Lung microvascular endothelial cell (primary cell): ENCODE measurements at places on chromosomes 4 and X. TPM values are rescaled to one million over a fixed set of nuclear protein-coding genes. Genes with fewer than 3 reads are reported as not detected.
A peak's percentile ranks its signal among the peaks of the same experiment; 100 is the strongest.

FGD1 gene
- total RNA-seq: 0.60 and 1.1 TPM in 2 replicates

IL9R gene
- total RNA-seq: not detected in 2 replicates

TREX2 gene
- 4.4 and 7.7 TPM in 2 replicates for total RNA-seq

NLGN4X gene
- total RNA-seq: 0.22 and 0.40 TPM in 2 replicates

FOXP3 gene
- not detected in 2 replicates for total RNA-seq

SERTM2 gene
- total RNA-seq: not detected in 2 replicates

CXorf49 gene
- total RNA-seq: not detected in 2 replicates

TRAM1L1 gene
- total RNA-seq: 0.65 and 0.79 TPM in 2 replicates

SUPT20HL1 gene
- not detected in 2 replicates for total RNA-seq

USP9X gene
- total RNA-seq: 85.9 and 112 TPM in 2 replicates

TMEM47 gene
- total RNA-seq: 3.2 and 7.4 TPM in 2 replicates

ELF4 gene
- 9.7 and 10.2 TPM in 2 replicates for total RNA-seq

CXorf58 gene
- not detected in 2 replicates for total RNA-seq

FGFBP2 gene
- total RNA-seq: not detected in 2 replicates

FAM149A gene
- total RNA-seq: under 0.01 TPM in 1 of 2 replicates, not detected in the other

MAGEA6 gene
- total RNA-seq: not detected in 2 replicates

GRCh38 chr4:13533670-13534343 is 10.5 kb downstream of the NKX3-2 start:
- no peak for DNase-seq

- no peak for DNase-seq
Measured at GRCh38 chrX:40539214-40540142, 41.3 kb upstream of the ATP6AP2 start.

DNA sequence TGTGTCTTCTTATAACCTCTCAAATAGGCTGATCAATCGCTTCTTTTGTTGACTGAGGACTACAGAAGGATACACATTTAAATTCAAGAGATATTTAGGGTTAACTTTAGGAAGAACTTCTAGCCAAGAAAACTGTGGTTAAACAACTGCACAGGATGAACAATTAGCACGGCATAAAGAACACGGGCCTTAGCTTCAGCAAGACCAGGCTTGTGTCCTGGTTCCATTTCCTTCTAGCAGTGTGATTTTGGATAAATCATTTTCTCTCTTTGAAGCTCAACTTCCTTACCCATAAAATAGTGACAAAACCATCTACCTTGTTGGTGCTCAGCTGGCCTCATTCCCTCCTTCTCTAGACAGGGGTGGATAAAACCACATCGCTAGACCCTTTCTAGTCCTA is 117.6 kb downstream of the TSPAN5 start:
- no peak for DNase-seq

DNA sequence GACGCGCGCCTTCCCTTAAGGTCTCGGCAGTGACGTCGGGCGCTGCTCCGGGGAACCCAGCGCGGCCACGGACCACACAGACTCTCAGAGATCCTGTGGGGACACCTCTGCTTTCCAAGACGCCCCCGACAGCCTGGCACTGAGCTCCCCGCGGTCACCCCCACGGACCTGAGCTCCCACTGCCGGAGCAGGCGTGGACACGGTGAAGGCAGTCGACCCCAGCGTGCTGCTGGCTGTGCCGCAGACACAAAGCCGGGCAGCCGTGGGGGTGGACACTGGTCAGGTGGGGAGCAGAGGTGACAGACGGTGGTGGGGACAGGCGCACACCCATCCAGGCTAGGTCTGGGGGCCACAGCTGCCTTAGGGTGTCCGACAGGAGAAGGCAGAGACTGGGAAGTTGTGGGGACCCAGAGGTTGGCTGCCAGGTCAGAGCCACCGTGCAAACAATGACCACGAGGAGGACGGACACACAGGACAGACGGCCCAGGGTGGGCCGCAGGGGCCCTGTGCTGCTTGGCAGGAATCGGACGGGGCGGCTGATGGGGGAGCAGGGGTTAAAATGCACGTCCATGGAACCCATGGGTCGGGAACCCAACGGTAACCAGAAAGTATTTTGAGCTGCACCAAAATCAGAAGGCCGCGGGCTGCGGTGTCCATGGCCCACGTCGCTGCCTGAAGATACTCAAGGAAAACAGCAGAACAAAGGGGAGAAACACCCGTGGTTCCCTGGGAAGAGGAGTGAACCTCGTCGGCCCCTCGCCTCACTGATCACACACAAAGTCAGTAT is 16.6 kb upstream of the GTPBP6 start:
- DNase-seq: no peak

DNA sequence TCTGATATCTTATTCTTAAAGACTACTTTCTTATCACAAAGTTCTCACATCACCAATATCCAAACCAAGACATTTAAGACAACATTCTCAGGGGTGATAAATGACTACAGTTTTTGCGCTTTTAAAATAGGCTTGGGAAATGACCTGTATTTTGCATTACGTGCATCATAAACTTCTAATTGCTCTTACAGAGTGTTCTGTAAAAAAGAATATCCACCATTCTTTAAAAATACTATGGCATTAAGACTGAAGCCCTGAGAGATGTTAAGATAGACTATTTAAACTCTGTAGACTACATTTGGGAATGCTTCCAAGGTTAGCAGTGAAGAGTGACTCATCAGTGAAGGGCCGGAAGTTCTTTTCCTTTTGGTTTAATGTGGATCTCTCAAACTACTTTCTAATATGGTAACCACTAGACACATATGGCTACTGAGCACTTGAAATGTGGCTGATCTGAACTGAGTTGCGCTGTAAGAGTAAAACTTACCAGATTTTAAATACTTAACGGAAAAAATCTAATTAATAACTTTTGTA is 518.8 kb upstream of the FTHL17 start:
- peak; percentile 70 for DNase-seq

GRCh38 chr4:10730019-10730418 is 45.5 kb upstream of the CLNK start:
- DNase-seq: no peak

GRCh38 chrX:150573702-150574101 is 5.3 kb downstream of the MTM1 start:
- no peak for DNase-seq

DNA sequence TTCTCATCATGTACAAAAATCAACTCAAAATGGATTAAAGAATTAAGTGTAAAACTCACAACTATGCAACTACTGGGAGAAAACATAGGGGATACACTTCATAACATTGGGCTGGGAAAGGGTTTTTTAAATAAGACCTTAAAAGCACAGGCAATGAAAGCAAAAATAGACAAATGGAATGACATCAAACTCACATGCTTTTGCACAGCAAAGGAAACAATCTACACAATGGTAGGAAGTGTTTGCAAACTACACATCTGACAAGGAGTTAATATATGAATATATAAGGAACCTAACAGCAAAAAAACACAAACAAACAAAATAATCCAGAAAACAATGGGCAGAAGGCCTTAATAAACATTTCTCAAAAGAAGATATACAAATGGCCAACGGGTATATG is 57.9 kb downstream of the FREM3 start:
- DNase-seq: peak; percentile 26

GRCh38 chr4:59664771-59665170 is 1535.4 kb upstream of the ADGRL3 start:
- no peak for DNase-seq

DNA sequence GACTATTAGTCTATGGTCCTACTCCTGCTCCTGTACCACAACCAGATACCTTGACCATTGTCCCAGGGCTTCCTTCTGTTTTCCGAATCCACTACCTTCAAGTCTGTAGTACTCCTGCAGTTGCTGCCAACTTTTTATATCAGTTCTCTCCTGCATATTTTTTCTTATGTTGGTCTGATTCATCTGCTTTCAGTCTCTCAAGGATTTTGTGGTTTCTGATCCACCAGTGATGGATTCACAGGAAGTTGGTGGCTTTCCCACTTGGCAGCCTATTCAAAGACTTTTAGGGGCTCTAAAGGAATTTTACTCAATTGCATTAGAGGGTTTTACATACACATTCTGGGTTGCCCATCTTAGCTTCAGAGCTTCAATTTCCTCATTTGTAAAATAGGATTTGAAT is 23.6 kb downstream of the KIF4A start:
- no peak for DNase-seq

DNA sequence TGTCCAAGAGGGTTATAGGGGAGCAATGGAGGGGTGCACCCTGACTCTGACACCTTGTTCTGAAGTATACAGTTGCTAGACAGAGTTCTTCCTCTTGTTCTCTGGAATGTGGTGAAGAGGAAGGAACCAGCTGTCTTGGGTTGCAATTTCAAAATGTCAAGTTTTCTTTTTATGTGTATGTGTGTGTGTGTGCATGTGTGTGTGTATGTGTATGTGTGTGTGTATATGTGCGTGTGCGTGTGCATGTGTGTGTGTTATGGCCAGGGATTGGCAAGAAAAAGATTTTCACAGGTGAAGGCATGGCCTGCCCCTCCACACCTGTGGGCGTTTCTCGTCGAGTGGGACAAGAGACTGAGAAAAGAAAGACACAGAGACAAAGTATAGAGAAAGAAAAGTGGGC is 81.6 kb upstream of the ADGRA3 start:
- no peak for DNase-seq

DNA sequence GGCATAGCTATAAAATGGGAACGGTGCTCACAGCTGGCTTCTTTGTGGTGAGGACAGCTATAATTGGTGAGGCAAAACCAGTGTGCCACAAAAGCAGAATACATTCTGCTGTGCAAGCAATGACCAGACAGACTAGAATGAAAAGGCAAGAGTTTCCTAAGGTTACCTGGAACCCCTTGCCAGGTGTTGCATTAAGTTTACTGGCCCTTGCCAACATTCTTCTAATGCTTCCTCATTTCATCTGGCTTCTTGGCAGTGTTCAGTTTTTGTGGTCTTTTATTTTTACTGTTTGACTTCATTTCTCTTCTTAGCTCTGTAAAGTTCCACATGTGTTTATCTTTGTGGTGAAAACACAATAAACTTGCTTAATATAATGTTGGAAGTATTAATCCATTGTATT is 131.4 kb downstream of the PTTG2 start:
- DNase-seq: no peak

- no peak for DNase-seq
Measured at GRCh38 chrX:118117741-118118140, 1.1 kb upstream of the KLHL13 start.

DNA sequence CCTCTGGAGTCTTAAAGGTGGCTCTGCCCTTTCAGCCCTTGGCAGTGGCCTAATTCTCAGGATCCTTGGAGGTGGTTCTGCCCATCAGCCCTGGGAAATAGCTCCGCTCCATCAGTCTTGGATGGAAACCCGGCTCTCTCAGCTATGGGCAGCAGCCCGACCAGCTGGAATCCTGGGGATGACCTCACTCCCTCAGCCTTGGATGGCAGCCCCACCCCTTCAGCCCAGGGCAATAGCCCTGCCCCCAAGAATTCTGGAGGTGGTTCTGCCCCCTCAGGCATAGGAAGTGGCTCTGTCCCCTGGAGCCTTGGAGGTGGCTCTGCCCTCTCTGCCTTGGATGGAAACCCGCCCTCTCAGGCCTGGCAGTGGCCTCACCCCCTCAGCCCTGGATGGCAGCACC is 127.7 kb downstream of the RBMX2 start:
- no peak for DNase-seq

GRCh38 chrX:63576533-63576932 is 208.5 kb downstream of the ARHGEF9 start:
- DNase-seq: no peak

GRCh38 chrX:131741103-131741581 is 197.3 kb downstream of the OR13H1 start:
- DNase-seq: peak; percentile 63

GRCh38 chr4:101348367-101348827 is 1.1 kb upstream of the PPP3CA start:
- no peak for DNase-seq

DNA sequence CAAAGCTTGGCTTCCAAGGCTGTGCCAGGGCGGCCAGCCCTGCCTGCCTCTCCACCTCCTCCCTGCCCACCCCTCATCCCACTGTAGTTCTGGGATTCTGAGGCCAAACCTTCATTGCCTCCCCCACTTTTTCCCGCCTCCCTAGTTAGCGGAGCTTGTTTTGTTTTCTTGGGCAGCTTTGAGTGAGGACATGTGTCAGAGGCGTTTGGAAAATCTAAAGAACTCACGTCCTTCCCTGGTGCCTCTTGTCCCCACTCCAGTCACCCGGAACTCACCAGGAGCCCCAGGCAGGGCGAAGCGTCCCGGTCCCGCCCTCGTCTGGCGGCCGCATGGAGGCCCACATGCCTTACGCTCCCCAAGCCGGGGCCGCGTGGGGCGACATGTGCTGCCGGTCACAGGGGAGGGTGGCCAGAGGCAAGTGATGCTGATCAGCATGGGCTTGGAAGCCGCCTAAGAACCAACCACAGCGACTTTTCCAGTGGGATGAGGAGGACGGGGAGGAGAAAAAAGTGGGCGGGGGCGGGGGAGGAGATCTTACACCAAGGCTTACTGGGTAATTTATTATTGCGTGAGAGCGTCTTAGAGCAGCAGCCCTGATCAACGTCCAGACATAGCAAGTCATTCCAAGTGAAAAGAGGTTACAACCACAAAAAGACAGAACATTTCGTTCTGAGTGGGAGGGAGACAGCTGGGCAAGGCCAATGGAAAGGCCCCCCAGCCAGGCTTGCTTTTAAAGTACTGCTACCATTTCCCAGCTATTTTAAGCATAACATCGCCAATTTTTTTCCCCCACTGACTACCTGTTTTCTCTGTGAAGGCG is 48.5 kb downstream of the PRPS1 start:
- DNase-seq: peak; percentile 91

GRCh38 chr4:52889778-52890520 is 27.8 kb downstream of the RASL11B start:
- DNase-seq: no peak

- no peak for DNase-seq
Measured at GRCh38 chr4:11866391-11866790, 437.7 kb upstream of the HS3ST1 start.

- DNase-seq: no peak
Measured at GRCh38 chr4:37892641-37893040, 1.8 kb downstream of the TBC1D1 start.

DNA sequence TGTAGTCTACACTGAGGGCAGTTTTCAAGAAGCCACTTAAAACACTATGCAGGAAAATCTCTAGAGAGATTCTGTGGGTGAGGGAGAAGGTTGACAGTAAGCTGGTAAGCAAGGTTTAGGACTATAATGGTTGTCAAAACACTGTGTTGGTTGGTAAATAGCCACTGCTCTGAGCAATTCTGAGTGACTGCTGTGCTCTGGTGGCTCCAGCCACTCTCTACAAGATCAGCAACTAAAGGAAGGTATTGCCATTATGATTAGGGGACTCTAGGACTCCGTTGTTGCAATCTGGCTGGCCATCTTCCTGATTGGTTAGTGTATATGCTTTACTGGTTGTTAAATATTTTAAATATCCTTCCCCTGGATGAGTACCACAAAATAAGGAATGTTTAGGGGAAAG is 5.5 kb upstream of the FAM47E start:
- DNase-seq: no peak

- no peak for DNase-seq
Measured at GRCh38 chr4:154366956-154367355, 124.6 kb downstream of the DCHS2 start.
